ENCODE measurements at places on chromosomes 7 and 10.

DNA sequence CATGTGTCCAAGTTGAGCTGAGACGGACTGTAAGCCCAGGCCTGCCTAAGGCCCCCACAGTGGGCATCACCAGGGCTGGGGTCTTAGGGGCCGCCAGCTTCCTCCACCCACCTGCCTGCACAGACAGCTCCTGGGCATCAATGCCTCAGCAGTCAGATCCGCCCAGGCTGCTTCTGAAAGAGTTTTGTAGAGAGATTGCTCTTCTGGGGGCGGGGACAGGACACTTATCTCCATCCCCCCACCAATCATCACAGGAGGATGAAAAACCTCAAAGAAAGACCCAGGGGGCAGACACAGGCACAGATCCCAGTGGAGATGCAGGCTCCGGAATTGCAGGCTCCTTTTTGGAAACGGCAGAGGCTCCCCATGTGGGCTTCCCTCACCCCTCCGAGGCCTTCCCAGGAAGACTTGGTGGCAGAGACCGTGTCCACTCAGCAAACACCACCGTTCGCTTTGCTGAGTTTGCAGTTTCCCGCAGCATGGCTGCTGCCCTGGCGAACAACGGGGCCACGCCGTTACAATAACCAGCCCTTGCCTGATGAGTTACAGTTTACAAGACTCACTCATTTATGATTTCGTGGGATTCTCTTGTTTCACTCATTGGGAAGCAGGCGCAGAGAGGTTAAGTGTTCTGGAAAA is 96.4 kb downstream of the MKI67 start:
- no peak for DNase-seq

DNA sequence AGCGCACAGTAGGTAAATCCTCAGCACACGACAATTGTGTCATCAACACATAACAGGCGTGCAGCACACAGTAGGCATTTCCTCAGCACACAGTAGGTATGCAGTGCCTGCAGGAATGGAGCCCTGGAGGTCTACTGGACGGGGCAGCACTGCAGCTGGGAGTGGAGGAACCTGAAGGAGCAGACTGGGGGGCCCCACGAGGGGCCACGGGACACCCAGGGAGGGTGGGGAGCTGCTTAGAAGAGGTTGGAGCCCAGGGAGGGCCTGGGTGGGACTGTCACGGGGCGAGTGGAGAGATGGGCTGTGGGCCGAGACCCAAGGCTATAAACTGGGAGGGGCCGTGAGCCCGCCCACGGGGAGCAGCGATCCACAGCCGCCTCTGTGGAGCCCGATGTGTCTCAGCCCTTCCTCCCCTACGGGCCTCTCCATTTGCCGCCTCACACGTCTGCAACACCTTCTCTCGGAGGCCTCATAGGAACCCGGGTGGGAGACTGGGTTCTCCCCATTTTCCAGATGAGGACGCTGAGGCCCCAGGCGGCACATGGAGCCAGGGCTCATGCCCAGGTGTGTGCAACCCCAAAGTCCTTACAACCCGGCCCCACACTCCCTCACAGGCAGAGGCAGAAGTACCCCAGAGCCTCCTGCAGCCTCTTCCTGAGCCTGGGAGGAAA is 101.5 kb downstream of the MICALL2 start:
- no peak for DNase-seq

- no peak for DNase-seq
Measured at GRCh38 chr10:103706047-103706446, 149.3 kb downstream of the SH3PXD2A start.

DNA sequence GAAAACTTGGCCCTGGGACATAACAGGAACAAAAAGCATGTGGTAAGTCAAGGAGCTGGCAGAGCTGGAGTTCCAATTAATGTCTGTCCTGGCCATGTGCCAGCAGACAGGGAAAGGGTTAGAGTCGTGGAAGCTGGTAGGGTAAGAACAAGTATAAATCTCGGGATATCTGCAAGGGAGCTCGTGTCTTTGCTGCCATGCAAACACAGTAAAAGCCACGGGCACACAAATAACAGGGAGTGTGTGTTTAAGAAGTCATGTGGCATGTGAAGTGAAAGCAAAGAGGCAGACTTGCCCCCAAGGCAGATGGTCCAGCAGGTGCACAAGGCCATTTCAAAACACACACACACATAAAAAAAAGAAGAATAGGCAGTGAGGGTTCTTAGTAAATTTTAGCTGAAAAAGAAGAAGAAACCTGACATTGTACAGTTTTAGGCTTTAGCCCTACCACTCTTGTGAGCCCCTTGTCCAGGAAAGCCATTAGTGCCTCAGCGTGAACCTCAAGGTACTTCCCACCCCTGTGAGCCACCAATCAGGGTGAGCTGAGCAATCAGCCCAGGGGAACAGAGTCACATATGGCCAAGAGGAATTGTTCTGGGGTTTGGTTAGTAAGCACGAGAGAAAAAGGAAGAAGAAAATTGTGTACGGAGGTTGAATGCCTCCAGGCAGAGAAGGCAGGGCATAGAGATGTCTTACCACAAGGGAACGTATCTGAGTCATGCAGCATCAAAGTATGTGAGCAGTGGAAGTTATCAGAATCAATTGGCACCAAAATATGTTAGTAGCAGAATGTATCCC is 32.8 kb upstream of the ARHGAP12 start:
- no peak for DNase-seq

DNA sequence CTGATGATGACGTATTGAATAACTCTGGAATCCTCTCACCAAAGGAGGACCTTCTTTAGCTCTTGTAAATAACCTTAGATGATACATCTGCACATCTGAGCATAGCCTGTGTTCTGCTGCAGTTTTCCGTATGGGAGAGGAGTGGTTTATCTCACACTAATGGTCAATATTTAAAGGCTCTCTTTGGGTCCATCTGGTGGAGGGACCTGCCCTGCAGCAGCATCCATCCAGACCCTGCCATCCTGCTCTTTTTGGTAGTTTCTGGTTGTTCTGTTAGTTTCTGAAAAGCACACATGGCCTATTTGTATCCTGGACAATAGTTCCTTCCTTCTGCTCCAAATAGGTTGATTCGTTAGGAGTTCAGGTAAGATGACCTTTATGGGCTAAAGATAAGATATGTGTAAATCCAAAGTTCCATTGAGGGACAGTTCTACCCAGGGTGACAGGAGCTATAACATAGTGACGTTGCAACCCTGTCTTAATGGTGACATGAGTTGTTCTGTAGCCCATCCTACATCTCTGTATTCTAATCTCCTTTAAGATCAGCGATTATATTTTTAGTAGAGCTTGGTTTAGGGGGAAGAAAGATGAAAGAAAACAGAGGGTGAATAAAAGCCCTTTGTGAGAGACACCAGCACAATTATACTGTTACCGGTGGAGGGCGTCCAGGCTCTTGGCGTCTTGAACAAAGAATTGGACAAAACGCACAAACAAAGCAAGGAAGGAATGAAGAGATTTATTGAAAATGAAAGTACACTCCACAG is 60.0 kb upstream of the KLF14 start:
- no peak for DNase-seq

GRCh38 chr10:10872764-10873163 is 144.9 kb upstream of the CELF2 start:
- no peak for DNase-seq

- DNase-seq, result no peak
Measured at GRCh38 chr10:55979203-55979602, 381.9 kb downstream of the ZWINT start.

- no peak for DNase-seq
Measured at GRCh38 chr7:12741951-12742575, 54.6 kb downstream of the ARL4A start.

GRCh38 chr10:52703451-52703850 is 69.1 kb downstream of the MBL2 start:
- no peak for DNase-seq

DNA sequence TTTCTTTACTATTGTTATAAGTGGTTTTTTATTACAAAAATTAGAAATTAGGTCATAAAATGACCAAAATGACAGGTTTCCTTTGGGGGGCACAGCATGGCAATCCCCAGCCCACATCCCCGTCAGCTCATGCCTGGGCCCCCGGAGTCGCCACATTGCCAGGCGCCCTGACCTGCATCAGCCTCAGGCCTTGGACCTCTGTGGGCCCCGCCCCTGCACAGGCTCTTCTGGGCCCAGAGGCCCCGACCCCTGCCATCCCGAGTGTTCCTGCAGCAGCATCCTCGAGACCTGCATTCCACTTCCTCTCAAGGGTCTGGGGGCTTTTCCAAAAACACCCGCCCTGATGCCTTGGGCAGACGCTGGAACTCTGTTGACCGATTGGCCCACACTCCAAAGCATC is 391.1 kb upstream of the MGMT start:
- no peak for DNase-seq

GRCh38 chr7:139885511-139885910 is 56.4 kb downstream of the TBXAS1 start:
- DNase-seq, result no peak

GRCh38 chr7:44224080-44224973 is 23.5 kb downstream of the YKT6 start:
- no peak for DNase-seq

DNA sequence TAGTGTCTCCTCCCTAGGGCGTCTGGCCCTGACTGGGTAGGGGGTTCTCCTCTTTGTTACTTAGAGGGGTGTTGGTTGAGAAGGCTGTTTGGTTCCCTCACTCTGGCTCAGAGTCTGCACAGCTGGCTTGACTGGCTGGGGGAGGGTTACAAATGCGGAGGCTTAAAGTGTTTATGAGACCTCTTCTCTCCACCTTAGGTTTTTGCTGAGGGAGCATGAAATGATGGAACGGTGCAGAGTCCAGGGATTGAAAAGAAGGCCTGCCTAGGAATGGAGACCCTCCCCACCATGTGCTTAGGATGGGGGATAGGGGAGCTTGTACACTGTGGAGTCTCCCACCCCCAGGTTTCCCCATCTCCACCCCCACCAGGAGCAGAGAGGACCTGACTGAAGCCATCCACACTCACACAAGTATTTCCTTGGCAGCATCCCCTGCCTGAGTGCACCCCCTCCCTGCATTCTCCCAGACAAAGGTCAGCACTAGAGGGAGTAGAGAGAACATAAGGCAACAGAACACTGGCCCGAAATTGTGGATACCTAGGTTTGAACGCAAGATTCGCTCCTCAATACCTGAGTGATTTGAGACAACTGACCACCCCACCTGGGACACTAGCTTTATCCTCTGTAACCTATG is 1.7 kb upstream of the LDB1 start:
- DNase-seq, result no peak
